ENCODE measurements at places on chromosomes 12 and 14.
A peak's percentile ranks its signal among the peaks of the same experiment; 100 is the strongest.

DNA sequence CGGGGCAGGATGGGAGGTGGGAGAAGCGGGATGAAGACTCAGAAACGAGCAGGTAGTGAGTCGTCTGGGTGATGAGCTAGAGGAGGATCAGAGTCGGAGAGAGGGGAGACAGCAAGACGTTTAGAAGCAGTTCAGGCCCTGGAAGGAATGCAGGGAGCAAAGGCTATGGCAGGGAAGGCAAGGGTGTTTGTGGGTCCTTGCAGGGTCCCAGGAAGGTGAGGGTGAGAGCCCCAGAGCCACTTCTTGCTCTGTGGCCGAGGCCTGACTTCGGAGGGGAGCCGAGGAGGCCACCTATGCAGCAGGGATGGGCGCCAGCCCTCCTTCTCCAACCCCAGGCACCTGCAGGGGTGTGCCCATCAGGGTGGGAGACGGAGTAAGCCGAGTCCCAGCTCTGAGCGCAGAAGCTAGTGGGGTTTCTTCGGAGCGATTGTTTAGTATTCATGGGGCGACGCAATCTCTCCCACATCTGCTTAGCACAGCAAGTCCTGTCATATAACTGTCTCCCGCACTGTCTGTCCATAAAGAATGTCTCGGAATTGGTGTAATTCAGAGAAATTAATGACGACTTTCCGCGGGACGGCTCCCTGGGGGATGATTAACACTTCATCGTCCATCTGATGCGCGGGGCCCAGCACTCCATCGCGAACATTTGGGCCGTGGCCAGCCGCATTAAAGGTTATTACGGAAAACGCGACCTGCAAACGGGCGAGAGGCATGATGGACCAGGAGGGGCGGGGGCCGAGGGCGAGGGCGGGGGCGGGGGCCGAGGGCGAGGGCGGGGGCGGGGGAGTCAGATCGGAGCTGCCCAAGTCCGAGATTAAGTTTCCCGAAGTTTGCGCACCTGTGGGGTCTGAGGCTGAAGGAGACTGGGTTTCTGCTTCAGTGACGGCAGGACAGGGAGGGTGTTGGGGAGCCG lies 12.2 kb upstream of the CALCOCO1 start:
- DNase-seq: no peak

- no peak for DNase-seq
These were observed 1105.4 kb downstream of the VRK1 start for GRCh38 chr14:97902630-97903029.

- DNase-seq: no peak
These were observed 73.2 kb downstream of the NTF3 start for GRCh38 chr12:5505116-5505515.

- DNase-seq: no peak
These were observed 9.7 kb downstream of the NAP1L1 start for GRCh38 chr12:76074701-76075336.

DNA sequence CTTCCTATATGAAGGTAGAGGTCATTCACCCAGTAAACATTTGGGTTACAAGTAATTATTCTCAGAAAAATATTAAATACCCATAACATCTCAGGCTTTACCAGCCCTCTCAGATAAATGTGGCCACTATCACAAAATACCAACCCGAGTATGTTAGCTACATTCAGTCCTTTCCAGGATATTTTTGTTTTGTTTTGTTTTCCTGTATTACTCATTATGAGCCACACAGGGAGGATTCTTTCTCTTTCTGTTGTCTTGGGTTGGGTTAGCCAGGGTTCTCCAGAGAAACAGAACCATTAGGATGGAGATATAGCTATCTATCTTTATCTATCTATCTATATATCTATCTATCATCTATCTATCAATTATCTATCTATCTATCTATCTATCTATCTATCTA lies 947.6 kb upstream of the MDGA2 start:
- no peak for DNase-seq

DNA sequence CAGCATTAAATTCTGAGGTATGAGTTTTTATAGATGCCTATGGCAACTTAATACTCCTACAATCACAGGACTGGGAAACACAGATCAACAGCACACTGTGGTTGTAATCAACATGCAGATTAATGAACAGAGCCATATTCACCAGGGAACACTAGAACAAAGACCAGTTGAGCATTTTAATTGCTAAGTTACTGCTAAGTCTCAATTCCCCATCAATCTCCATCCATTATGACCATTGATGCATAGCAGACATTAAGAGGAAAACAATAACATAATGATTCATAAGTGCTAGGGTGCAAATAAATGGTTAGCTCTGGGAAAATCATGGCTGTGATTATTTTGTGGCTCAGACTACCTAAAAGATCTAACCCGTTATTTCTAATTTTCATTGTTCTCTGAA lies 505.6 kb downstream of the TRHDE start:
- no peak for DNase-seq

GRCh38 chr14:52950898-52951680 lies at the start of gene FERMT2:
TSS of gene FERMT2 (minus strand) at chr14:52951050. CDS start at chr14:52950568, 482 bp downstream.
- peak; percentile 51 for DNase-seq

DNA sequence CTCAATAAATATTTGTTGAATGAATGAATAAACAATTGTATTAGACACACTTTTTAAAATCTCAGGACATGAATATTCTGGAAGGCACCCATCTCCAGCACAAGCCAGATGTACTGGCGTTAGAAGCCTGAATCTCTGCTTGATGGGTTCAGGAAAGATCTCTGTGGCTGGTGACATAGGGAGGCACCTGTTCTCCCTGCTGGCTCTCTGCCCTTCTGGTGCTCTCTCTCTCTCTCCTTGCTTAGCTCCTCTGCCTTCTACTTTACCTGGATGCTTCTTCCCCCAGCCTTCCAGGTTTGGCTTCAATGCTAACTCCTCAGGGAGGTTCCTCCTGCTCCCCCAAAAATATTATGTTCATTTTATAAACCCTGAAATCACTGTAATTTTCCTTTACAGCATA lies 1.5 kb downstream of the CYP46A1 start:
- no peak for DNase-seq

GRCh38 chr12:50690925-50691324 lies 73.0 kb upstream of the ATF1 start:
- DNase-seq: no peak

GRCh38 chr14:99880651-99881420 lies 87.6 kb downstream of the EML1 start:
- DNase-seq: no peak
